ENCODE measurements at places on chromosomes 1 and 21. TPM values are rescaled to one million over a fixed set of nuclear protein-coding genes. Genes with fewer than 3 reads are reported as not detected.

MYOM3 gene
- 0.13 TPM for total RNA-seq

MTFR1L gene
- total RNA-seq, result 30.3 TPM

KRTAP13-3 gene
- total RNA-seq, result not detected

PADI1 gene
- total RNA-seq, result not detected

HPCAL4 gene
- not detected for total RNA-seq

ADGRL4 gene
- 335 TPM for total RNA-seq

C4BPA gene
- total RNA-seq, result not detected

TOMM40L gene
- 14.9 TPM for total RNA-seq

ICOSLG gene
- total RNA-seq, result 0.72 TPM

VSIG8 gene
- total RNA-seq, result not detected

DMBX1 gene
- not detected for total RNA-seq

PER3 gene
- 2.2 TPM for total RNA-seq

TSPEAR gene
- not detected for total RNA-seq

RNU1-4 gene
- total RNA-seq, result under 0.01 TPM

TRIM58 gene
- 0.43 TPM for total RNA-seq

GLRX2 gene
- total RNA-seq, result 23.8 TPM

CD48 gene
- total RNA-seq, result not detected

CLCA4 gene
- total RNA-seq, result not detected

CELA2B gene
- not detected for total RNA-seq

S100PBP gene
- 48.7 TPM for total RNA-seq

NEXN gene
- 6.1 TPM for total RNA-seq

NT5C1A gene
- total RNA-seq, result not detected

CR2 gene
- total RNA-seq, result not detected

GNAT2 gene
- 0.13 TPM for total RNA-seq

RNF186 gene
- not detected for total RNA-seq

SLC5A9 gene
- total RNA-seq, result not detected

ANGPTL1 gene
- not detected for total RNA-seq

ECE1 gene
- total RNA-seq, result 462 TPM

B3GALT6 gene
- 20.5 TPM for total RNA-seq

TNFRSF18 gene
- not detected for total RNA-seq

CA6 gene
- total RNA-seq, result not detected

LCE1C gene
- total RNA-seq, result not detected

S100A9 gene
- total RNA-seq, result not detected

TBX19 gene
- 1.0 TPM for total RNA-seq

SEMA4A gene
- 1.0 TPM for total RNA-seq

FABP3 gene
- total RNA-seq, result not detected

PRAMEF25 gene
- total RNA-seq, result not detected

CRYAA gene
- not detected for total RNA-seq

SYTL1 gene
- not detected for total RNA-seq

CLDN8 gene
- not detected for total RNA-seq

CD5L gene
- total RNA-seq, result not detected

NTRK1 gene
- total RNA-seq, result not detected

CRYBG2 gene
- total RNA-seq, result not detected

LORICRIN gene
- total RNA-seq, result not detected

DYNLT5 gene
- total RNA-seq, result 0.27 TPM

LAMC2 gene
- total RNA-seq, result 0.53 TPM

TRIM45 gene
- 1.4 TPM for total RNA-seq

HES4 gene
- 9.9 TPM for total RNA-seq

RORC gene
- 0.13 TPM for total RNA-seq

ABCG1 gene
- 17.7 TPM for total RNA-seq

MYCL gene
- total RNA-seq, result 3.0 TPM

CDK18 gene
- total RNA-seq, result 0.13 TPM

NR1I3 gene
- not detected for total RNA-seq

SERTAD4 gene
- 2.7 TPM for total RNA-seq

RBM11 gene
- not detected for total RNA-seq
